ENCODE measurements at places on chromosomes 2 and 18.

GRCh38 chr2:31531101-31531500 is 49.6 kb downstream of the SRD5A2 start:
- DNase-seq: no peak

GRCh38 chr2:232420463-232421188 is 14.0 kb downstream of the ALPG start:
- DNase-seq: peak; percentile 64

- DNase-seq: no peak
Observed at GRCh38 chr2:31088504-31089195, 49.6 kb downstream of the GALNT14 start.

DNA sequence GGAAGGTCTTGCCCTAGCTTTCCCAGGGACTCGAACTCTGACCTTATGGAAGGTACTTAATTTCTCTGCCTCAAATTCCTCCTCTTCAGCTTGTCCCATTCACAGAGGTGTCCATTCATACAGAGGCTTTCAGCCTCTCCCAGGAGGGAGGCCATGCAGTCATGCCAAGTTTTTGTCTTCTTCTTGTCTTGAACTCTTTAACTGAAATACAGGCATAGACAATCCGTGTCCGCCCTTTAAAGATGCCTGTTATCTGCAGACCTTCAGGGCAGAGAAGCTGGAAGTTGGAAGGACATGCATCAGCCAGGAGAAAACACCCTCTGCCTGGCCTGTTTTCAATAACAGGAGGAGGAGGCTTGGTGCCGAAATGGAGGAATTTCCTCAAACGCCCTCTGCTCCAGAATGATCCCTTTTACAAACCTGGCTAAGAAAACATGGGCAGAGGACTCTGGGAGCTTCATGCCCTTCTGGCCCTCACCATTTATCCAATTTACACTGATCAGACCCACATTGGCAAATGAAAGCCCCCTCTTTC is 308.3 kb downstream of the MYCN start:
- no peak for DNase-seq

DNA sequence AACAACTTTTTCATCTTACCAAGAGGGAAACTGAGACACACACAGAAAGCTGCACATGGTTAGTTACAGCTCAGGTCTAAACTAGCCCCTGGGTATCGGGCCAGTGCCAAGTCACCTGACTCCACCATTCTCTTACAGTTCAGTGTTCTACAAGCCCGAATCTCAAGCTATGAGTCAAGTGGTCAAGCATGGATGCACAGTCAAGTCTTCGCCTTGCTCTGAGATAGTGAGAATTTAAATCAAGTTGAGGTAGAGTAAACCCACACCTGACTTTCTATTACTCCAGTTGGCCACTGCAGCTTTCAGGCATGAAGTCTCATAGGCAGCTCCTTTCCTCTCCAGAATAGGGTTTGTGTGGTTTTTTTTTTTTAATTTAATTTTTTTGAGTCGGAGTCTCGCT is 34.5 kb upstream of the ARL5A start:
- no peak for DNase-seq
